Cerebellar nuclear complex (tissue), 1 donor: ENCODE measurements at places on chromosomes 1 and 21.

GRCh38 chr1:109112056-109112651, 1.8 kb upstream of the ELAPOR1 start:
- no peak for DNase-seq

DNA sequence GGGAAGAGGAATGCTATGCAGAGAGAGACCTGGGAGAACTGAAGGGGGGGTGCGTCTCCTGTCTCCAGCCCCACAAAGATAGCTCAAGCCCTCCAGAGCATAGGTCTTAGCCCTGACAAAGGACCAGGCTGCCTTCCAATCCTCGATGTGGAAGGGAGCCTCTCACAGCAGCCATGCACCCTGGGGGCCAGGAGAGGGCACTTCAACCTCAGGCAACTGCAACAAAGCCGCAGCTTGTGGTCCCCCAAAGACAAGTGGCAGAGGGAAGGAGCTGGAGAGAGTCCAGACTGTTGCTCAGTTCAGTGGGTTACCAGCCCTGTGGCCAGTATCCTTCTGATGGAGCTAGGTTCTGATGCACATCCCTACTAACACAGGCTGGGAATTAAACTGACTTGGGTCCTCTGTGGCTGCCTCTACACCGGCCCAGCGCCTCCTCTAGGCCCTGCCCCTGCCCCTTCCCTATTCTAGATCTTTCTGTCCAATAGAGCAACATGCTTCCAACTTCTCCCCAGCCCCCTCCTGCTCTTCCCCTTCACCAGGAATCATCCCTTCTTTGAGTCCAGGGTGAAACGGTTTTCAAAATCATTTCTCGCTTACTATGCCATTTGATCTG, 100.7 kb upstream of the SPATA6 start:
- no peak for DNase-seq

- DNase-seq = no peak
These were observed 23.5 kb downstream of the GLIS1 start for GRCh38 chr1:53715478-53715877.

DNA sequence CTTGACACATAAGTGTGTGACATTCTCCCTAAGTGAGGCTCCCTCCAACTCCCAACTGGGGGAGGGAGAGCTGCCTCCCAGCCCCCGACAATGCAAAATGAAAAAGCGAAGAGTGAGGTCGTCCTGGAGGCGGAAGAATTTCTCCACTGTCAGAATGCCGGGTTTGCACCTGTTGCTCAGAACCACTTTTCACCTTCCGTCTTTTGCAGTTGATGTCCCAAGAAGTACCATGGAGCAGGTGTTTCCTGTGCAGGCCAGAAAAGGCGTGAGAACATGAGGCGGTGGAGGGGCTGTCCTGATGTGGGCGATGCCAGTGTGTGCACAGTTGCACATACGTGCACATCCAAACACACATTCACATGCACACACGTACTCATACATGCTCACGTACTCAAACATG, 158.6 kb upstream of the AJAP1 start:
- no peak for DNase-seq

DNA sequence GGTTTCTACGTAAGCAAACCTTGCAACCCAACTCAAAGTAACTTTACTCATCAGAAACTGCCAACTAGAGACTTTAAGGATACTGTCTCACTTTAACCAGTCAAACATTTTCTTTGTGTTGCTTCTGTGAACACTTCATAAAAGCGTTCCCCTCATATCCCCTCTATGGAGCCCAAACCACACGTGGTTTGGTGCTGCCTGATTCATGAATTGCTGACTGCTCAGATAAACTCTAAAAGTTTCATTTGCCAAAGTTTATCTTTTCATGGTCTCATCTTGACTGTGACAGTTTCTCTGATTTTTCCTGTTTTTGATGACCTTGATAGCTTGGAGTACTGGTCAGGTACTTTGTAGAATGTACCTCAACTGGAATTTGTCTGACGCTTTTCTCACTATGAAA, 14.6 kb upstream of the RWDD3 start:
- no peak for DNase-seq

DNA sequence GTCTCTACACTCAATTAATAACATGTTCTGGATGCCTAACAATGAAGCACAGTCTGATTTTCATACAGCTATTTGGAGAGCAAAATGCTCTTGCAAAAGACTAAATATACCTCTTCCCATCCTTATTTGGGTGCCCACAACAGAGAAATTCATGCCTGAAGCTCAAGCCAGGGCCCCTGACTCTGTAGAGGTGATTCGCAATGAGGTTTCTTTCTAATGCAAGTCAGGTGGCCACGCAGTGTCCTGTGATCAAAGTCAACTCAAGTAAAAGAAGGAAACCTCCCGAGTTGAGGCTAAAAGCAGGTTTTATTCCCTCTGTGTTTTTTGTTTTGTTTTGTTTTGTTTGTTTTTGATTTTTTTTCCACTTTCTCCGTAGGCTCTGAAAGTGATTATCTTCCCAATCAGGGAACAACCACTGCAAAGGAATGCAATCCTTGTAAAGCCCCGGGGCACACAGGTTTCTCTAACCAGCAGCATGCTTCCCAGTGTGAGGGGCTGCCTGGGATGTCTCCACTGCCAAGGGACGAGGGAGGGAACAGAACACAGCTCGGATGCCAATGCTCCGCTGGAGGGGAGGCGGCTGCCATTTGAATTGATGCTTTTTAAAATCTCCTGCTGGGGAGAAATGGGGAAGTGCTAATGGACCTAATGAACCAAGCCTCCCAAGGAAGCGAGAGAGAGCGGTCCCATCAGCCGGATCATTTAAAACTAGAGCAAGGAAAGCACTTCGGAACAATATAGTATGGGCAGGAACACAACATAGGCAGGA, 73.8 kb upstream of the SSX2IP start:
- no peak for DNase-seq

DNA sequence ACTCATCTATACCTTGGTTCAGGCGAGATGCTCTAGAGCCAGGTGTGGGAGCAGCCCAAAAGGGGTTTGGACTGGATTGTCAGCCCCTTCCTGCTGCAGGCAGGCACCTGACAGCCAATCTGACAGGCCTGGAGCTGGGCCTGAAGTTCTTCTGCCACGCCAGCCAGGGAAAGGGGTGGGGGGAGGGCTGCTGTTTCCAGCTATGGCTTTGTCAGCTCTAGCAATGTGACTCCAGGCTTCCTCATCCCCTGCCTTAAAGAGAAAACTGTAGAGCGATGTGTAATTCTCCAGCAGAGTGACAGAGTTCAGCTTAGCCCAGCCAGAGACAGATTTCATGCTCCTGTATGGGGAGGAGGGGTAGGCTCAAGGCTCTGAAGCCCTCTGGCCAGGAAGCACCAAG, 30.3 kb downstream of the WNT4 start:
- no peak for DNase-seq

DNA sequence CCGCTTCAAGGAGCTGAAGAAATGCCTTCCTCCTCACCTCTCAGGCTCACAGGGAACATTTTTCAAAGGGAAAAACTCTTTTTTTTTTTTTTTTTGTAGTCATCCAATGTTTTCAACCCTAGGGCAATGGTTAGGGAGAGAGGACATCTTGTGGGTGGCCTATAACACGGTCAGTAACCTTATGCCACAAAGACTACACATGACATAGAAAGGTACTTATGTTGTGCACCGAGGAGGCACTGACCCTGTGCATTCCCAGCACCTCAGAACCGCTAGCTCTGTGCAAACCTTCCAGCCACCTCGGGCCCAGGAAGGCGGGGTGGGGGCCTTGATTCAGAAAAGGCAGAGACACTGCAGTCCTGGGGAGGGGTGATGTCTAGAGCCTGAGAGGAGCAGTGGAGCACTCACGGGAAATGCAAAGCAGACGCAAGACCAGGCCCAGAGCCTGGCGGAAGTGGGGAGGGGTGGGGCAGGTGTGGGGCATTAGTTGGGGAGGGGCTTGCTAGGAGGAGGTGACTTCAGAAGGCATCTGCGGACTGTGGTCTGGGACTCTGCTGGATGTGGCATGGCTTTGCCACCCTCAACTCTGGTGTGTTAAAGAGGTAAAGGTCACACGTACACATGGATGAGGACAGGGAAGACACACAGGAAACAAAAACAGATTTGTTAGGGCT, 68.6 kb downstream of the MDM4 start:
- DNase-seq = no peak

DNA sequence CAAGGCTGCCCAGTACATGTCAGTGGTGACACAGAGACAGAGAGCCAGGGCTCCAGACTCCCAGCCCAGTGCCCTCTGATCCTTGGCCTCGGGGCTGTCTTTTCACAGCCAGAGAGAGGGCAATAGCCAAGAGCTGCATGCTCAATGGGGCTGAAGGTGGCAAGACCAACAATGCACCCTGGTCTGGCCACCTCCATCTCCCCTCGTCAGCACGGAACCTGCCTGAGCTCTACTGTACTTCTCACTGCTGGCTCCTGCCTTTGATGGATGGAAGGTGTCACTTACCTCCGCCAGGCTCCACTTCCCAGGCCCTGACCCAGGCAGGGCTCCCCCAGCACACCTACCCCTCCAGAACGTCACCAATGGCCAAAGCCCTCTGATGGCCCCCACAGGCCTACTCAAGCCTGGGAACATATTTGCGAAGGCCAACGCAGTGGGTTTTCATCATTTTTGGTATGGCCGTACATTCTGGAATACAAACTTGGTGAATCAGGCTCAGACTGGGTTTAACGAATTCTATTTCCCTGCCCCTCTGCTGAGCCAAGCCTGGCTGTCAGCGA, 88.1 kb downstream of the DMRTB1 start:
- no peak for DNase-seq

- no peak for DNase-seq
These were observed 388.5 kb downstream of the PCP4 start for GRCh38 chr21:40255518-40256444.

DNA sequence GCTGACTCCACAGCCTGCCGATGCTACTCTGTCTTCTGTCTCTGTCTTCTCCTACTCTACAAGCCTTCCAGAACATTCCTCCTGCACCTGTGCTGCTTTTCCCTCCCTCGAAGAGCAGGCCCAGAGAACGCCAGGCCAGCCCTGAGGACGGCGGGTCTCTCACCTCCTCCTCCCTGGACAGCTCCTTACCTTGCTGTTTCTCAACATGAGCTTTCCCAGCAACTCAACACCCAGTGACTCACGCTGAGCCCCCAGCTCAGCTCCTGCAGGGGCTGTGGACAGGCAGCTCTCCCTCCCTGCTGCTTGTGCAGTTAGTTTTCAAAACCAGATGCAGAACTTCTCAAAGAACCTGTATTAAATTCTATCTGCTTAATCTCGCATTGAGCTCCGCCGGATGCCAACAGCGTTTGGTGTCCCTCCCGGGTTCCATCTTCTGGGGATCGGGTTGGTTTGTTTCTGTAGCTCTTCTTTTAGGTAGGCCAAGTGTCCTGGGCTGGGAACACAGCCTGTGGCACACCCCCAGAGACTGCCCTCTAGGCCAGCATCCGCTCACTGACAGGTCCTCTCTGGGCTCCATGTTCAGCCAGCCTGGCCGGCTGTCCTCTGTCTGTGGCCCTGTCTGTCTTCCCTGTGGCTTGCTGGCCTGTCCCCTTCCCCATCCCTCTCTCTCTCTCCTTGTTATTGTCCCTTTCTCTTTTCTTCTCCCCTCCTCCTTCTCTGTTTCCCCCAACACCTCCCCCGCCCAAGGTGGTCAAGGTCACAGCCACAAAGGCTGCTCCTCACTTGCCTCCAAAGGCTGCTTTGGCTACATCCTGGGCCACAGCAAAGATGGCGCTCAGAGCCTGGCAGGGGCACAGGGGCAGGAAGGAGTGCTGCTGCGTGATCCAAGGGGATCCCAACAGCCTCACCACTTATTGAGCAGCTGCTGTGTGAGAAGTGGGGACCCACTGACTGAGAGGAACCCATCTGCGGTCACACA, 391.0 kb downstream of the MATN1 start:
- DNase-seq = no peak

- no peak for DNase-seq
These were observed 10.1 kb upstream of the TTLL10 start for GRCh38 chr1:1163538-1164070.

GRCh38 chr21:45954261-45954660, 27.3 kb upstream of the COL6A1 start:
- no peak for DNase-seq

DNA sequence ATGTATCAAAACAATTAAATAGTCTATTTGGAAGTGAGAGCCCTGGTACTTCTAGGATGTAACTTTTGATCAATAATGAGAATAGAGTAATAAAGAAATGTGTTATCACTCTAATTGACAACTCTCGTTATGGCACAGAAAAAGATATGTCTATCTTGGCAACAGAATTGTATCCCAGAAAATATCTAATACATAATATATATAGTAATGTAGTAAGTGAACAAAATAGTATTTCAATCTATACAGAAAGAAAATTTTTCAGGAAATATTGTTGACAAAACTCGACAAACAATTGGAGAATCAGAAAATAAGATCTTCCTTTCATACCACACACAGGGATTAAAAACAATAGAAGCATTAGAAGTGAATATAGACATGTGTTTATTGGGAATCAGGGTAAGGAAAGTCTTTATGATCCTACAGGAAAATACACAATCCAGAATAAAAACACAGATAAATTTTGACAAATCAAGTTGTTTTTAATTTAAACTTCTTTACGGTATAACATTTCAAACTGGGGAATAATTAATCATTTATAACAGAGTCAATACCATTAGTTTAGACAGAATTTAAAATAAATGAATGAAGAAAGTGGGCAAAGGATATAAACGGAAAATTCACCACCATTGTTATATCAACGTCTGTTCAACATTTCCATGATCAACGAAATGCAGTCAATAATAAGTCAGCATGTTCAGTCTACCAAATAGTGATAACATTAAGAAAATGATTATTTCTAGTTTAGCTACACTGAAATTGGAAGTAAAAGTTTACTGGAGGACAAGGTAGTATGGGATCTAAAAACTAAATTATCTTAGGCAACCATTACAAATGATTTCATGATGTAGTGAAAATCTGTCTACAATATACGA, 1526.5 kb upstream of the TPTE start:
- DNase-seq = no peak

- peak; percentile 9 for DNase-seq
These were observed 73.8 kb downstream of the MRPL37 start for GRCh38 chr1:54273795-54274163.

- no peak for DNase-seq
These were observed 18.8 kb downstream of the SLX9 start for GRCh38 chr21:44958471-44959191.

- DNase-seq = no peak
These were observed 1.8 kb downstream of the LPGAT1 start for GRCh38 chr1:211828584-211829342.

- DNase-seq = no peak
These were observed 397.5 kb downstream of the KIF26B start for GRCh38 chr1:245552331-245552730.

DNA sequence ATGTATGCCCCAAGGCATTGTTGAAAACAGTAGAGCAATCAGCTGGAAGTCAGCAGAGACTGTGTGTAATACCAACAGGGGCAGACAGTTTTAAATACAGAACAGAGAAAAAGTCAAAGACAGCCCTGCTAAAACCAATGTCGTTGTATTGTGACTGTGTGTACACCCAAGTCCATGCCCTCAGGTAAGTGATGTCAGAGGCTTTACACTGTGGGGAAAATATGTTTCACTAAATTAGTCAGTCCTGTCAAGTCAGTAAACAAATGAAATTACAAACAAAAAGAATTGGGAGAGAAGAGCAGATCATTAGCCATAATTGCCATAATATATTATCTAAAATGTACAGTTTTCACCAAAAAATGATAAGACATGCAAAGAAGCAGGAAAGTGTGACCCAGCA, 2.4 kb upstream of the CYP2J2 start:
- no peak for DNase-seq

GRCh38 chr1:92134331-92134730, 54.2 kb downstream of the BTBD8 start:
- DNase-seq = no peak
